HEK293T (cell line): ENCODE measurements at places on chromosomes 4 and X.

DNA sequence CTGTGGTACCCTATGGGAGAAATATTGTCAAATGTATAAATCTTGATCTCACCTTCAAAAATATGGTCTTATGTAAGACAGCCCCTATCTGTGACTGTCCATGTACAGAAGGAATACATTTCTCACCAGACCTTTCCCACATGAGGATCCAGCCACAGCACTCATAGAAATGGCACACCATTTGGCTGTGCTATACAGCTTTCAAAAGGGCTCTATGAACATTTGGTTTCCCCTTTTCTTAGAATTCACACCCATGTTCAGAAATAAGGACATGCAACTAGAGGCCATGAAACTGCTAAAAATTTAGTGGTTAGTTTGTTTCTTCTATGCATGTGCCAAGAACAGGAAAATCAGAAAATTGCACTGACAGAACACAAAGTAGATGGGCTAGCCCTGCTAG lies 62.7 kb downstream of the ANTXR2 start:
- no peak for DNase-seq

GRCh38 chrX:916230-916599 lies 285.6 kb downstream of the SHOX start:
- no peak for DNase-seq

DNA sequence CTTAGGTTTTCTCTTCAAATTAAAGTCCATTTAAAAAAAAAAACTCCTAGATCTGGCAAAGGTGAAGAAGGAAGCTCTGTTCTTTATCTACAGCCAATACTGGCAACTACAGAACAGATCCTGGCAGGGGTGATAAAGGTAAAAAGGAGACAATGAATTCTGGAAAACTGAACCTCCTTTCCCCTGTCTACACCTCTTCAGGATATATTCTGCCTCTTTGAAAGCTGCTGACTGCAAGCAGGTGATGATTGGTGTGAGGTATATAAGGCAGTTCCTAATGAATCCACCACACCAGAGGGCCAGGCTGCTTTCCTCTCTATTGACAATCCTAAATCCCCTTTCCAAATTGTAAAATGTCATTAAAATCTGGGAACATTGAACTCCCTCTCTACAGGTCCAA lies 370.1 kb downstream of the PPP3CA start:
- DNase-seq = no peak

GRCh38 chr4:34733185-34733941 lies 1511.0 kb downstream of the ARAP2 start:
- DNase-seq = no peak
